ENCODE measurements at places on chromosomes 5 and 9.

- H3K4me1 ChIP-seq, result no peaks in the 10 kb centered on the region
- no peak overlapping the region for H3K4me3 ChIP-seq
- no peak overlapping the region for H3K27ac ChIP-seq
- peaks cover 9% of the 10 kb centered on the region for H3K36me3 ChIP-seq
- no peak for DNase-seq
- H3K27me3 ChIP-seq, result no peaks in the 10 kb centered on the region
Measured at GRCh38 chr5:145777445-145778063, 57.6 kb downstream of the PRELID2 start.

- no peaks in the 10 kb centered on the region for H3K27me3 ChIP-seq
- DNase-seq, result no peak
- H3K4me1 ChIP-seq, result no peaks in the 10 kb centered on the region
- no peaks in the 10 kb centered on the region for H3K36me3 ChIP-seq
- H3K27ac ChIP-seq, result no peak overlapping the region
Measured at GRCh38 chr5:112511920-112512319, 92.8 kb upstream of the EPB41L4A start.

DNA sequence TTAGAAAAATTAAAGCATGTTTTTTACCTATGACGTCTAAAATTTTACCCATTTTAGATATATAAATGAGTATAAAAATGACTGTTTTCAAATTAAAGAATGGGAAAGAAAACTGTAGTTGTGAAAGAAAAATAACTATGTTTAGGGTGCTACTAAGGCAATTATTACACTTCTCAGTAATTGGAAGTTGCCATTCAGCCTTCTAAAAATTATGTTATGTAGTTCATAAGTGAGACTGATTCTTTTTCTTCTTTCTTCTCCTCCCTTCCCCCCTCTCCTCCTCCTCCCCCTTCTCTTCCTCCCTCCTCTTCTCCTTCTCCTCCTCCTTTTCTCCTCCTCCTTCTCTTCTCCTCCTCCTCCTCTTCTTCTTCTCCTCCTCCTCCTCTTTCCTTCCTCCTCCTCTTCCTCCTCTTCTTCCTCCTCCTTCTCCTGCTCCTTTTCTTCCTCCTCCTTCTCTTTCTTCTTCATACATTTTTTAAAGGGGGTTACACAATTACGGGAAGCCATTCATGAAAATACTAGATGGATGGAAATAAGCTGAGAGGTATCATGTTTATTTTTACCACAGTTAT lies 223.6 kb downstream of the CETN3 start:
- no peaks in the 10 kb centered on the region for H3K27me3 ChIP-seq
- H3K4me3 ChIP-seq, result no peak overlapping the region
- H3K27ac ChIP-seq, result no peak overlapping the region

DNA sequence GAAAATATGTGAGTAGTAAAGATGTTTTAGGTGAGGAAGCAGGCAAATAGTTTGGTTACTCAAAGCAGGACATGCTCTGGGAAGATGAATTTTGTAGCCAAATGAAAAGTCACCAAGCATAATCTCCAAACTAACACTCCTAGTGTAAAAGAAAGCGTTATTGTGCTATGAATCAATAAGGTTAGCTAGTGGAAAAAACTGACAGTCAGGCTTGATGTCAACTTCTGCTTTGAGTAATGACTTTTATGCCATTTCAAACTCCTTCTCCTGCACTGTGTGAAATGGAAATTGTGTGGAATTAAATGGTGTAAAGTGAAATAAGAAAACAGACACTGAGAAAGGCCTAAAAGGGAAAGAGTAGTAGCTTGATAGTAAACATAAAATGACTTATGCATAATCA lies 637.2 kb upstream of the DMAC1 start:
- H3K27ac ChIP-seq, result no peak overlapping the region
- H3K27me3 ChIP-seq, result no peaks in the 10 kb centered on the region
- DNase-seq, result no peak
- H3K4me3 ChIP-seq, result no peak overlapping the region

DNA sequence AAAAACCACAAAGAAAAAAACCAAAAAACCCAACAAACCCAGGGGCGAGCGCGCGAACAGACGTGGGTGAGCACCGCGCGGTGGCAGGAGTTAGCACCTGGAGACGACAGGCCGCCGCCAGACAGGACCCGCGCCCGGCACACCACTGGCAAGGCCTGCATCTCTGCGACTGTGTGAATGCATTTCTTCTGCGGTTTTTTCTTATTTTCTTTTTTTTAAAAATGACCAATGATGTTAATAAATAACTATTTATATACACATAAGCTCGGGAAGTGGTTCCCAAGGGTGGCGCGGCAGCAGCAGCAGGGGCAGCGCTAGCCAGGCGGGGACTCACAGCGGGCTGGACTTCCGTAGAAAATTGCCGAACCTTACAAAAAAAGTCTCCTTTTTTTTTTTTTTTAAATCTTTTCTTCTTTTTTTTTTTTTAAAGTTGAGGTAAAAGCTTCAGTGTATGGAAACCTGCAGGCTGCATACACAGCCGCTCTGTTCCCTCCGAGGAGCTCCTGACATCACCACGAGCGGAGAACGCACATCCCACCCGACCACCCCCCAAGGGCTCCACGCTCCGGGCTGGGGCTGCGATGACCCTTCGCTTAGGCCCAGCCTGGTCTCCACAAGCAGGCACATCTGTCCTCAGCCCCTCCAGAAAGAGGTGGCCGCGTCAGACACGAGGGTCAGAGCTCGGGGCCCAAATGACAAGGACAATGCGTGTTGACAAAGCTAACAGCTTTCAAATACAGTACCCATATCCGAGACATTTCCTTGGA lies 7.4 kb downstream of the BRD3OS start:
- H3K27me3 ChIP-seq, result no peaks in the 10 kb centered on the region
- H3K27ac ChIP-seq, result no peak overlapping the region
- no peak for DNase-seq
- H3K4me3 ChIP-seq, result no peak overlapping the region

DNA sequence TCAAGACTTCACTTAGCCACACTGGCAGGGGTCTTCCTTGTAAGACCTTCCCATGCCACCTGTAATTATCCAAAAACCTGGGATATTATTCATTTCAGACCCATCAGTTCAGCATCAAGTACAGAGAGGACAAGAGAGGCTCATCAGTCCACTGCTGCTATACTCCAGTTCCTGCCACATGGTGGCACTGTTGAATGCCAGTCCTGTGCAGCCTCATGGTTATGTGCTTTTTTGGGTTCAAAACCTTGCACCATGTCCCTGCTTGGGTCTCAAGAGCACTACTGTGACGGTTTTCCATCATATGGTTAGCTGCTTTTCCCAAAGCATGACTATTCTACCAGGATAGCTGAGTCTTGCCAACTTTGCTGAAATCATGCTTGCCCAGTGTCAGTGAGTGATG lies 8.5 kb downstream of the PTGS1 start:
- peaks cover 5% of the 10 kb centered on the region for H3K27me3 ChIP-seq
- H3K27ac ChIP-seq, result no peak overlapping the region
- no peaks in the 10 kb centered on the region for H3K36me3 ChIP-seq
- no peak for DNase-seq
- no peak overlapping the region for H3K4me3 ChIP-seq
- H3K4me1 ChIP-seq, result no peaks in the 10 kb centered on the region

DNA sequence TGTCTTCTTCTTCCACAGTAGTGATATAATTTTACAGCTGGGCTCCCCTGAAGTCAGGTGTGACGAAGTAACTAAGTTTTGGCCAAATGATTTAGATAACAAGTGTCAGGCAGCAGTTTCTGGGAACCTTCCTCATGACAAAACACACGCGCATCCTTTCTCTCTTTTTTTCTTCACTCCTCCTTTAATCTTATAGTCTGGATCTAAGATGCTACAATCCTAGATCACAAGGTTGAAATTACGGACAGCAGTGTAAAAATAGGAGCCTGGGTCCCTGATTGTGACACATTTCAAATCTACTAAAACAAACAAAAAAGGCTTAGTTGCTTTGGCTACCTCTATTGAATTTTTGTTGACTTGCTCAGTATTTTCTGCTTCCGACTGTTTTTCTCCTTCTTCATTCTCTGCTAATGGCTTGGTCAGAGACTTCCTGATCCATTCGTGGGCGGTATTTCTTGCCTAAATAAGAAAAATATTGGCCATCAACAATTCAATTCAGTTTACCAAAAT lies 36.1 kb downstream of the FAM114A2 start:
- DNase-seq, result no peak
- no peak overlapping the region for H3K4me3 ChIP-seq
- H3K4me1 ChIP-seq, result no peaks in the 10 kb centered on the region
- H3K36me3 ChIP-seq, result peaks cover 40% of the 10 kb centered on the region
- H3K27ac ChIP-seq, result no peak overlapping the region

- no peaks in the 10 kb centered on the region for H3K27me3 ChIP-seq
- DNase-seq, result no peak
- H3K4me1 ChIP-seq, result peaks cover 24% of the 10 kb centered on the region
- no peak overlapping the region for H3K27ac ChIP-seq
- H3K4me3 ChIP-seq, result no peak overlapping the region
- no peaks in the 10 kb centered on the region for H3K36me3 ChIP-seq
Measured at GRCh38 chr5:56565644-56566043, 249.7 kb upstream of the MAP3K1 start.

DNA sequence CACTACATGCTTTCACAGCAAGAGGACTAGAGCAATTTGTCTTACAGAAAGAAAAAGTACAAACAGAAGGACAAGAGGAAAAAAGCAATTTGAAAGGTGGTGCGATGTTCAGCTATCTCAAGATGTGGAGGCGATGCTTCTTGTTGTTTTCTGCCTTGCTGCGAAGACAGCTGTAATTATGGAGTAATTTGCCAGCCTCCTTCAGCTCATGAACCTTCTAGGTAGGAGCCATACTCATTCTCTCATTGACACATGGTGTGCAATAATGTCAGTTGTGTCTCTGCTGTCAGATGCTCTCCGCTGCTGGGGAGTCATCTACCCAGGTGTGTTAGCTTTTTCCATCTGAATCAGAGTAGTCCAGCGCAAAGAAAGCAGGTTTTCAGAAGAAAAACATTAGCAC lies 424.5 kb downstream of the NR2F1-AS1 start:
- no peak for DNase-seq
- H3K27ac ChIP-seq, result no peak overlapping the region
- no peak overlapping the region for H3K4me3 ChIP-seq
- no peaks in the 10 kb centered on the region for H3K36me3 ChIP-seq

DNA sequence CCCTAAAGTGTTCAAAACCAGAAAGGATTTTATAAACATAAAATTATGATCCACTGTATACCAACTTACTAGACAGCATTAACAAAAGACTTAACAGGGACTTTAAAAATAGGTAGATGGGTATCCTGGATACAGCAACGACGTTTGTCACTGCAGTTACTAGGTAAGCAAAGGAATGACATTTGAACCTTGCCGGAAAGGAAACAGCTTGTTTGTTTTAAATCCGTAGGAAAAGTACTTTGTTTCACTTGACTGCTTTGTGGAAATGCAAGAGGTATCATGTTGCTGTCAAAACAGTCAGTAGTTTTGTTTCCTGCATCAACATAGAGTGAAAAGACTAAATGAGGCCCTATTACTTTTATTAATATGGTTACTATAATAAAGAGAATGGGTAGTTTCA lies 122.9 kb downstream of the CDC42SE2 start:
- no peak overlapping the region for H3K27ac ChIP-seq
- H3K36me3 ChIP-seq, result peaks cover 13% of the 10 kb centered on the region
- H3K4me1 ChIP-seq, result peaks cover 2% of the 10 kb centered on the region
- DNase-seq, result no peak
- no peaks in the 10 kb centered on the region for H3K27me3 ChIP-seq

DNA sequence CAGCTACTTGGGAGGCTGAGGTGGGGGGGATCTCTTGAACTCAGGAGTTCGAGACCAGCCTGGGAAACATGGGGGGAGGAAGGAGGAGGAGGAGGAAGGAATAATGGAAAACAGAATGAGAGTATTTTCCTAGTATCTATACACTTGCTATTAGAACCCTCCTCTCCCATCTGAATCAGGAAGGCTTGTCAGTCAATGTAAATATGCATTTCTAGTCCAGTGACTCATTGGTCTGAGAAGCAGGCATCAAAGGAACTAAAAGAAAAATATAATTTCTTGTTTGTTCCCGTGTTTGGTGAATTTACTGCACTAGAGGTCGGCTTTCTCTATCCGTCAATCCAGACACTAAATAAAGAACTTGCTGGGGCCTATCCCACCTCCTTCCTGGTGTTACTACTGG lies 88.6 kb downstream of the AGTPBP1 start:
- H3K4me3 ChIP-seq, result no peak overlapping the region
- no peak for DNase-seq
- H3K27ac ChIP-seq, result no peak overlapping the region
- H3K4me1 ChIP-seq, result no peaks in the 10 kb centered on the region
- H3K27me3 ChIP-seq, result no peaks in the 10 kb centered on the region
- H3K36me3 ChIP-seq, result peaks cover 9% of the 10 kb centered on the region

GRCh38 chr5:90548069-90548593 lies 10.5 kb upstream of the ADGRV1 start:
- H3K4me3 ChIP-seq, result no peak overlapping the region
- no peaks in the 10 kb centered on the region for H3K36me3 ChIP-seq
- peaks cover 13% of the 10 kb centered on the region for H3K27me3 ChIP-seq

GRCh38 chr5:179974946-179975712 lies 67.4 kb upstream of the TBC1D9B start:
- no peaks in the 10 kb centered on the region for H3K4me1 ChIP-seq
- no peak for DNase-seq

- H3K4me3 ChIP-seq, result no peak overlapping the region
- no peak for DNase-seq
- H3K27ac ChIP-seq, result no peak overlapping the region
- H3K4me1 ChIP-seq, result no peaks in the 10 kb centered on the region
- no peaks in the 10 kb centered on the region for H3K27me3 ChIP-seq
- no peaks in the 10 kb centered on the region for H3K36me3 ChIP-seq
Measured at GRCh38 chr9:27880635-27881034, 307.4 kb upstream of the C9orf72 start.

DNA sequence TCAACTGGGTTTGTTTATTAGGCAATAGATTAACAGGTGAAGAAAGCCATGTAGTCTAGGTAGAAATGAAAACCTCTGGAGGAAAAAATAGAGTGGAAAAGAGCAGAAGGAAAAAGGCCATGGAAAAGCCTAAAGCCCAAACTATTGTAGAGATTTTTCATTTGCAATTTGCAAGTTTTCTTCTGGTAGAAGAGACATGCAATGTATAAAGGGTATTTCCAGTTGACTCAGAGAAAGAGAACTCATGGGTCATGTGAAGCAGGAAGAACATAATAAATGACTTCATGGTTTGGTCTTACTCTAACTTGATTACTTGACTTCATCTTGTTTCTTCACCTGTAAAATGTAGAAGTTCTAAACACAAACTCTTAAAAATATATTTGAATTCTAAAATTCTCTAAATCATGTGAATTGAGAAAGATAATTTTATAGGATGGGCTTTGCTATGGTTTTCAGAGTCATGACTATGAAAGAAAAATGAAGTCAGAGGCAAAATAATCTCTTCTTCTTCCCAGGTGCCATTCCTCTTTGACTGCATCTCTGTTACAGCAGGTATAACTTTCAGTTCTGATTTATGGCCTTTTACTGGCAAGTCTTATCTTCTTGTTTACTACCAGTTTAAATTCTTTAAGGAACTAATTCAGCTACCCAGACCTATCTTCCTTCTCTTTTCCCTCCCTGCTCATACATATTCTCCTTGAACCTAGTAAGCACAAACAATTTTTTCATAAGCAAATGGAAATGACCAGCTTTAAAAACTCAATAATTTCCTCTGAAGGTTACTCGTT lies 47.7 kb upstream of the TMC1 start:
- H3K4me3 ChIP-seq, result no peak overlapping the region
- no peaks in the 10 kb centered on the region for H3K27me3 ChIP-seq
- H3K4me1 ChIP-seq, result no peaks in the 10 kb centered on the region
